Cardiac fibroblast (primary cell): ENCODE measurements at places on chromosomes 13 and 19.

- DNase-seq, result peak; percentile 75
Observed at GRCh38 chr19:35013041-35013819, 13.1 kb downstream of the GRAMD1A start.

DNA sequence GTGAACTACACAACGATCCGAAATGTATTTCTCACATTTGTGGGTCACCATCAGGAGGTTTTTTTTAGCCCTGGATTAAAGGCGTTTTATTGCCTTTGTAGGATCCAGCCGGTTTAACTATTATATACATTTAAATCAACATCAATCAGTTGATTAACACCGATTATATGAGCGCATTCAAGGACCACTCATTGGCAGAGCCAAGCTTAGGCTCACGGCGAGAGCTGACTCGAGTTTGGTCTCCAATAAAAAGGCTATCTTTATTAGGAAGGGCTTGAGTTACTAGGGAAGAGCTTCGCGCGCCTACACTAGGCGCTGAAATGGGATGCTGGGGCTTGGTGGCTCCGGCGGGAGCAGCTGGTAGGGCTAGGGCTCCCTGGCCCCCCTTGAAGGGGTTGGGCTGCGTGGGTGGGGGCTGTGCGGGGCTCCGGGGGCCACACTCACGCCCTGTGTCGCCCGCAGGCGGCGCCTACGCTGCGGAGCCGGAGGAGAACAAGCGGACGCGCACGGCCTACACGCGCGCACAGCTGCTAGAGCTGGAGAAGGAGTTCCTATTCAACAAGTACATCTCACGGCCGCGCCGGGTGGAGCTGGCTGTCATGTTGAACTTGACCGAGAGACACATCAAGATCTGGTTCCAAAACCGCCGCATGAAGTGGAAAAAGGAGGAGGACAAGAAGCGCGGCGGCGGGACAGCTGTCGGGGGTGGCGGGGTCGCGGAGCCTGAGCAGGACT is 4.2 kb downstream of the PDX1 start:
- no peak for DNase-seq

- no peak for DNase-seq
Observed at GRCh38 chr13:80309926-80310325, 31.0 kb downstream of the SPRY2 start.

GRCh38 chr19:42846597-42846996 is 32.9 kb downstream of the PSG1 start:
- peak; percentile 36 for DNase-seq

DNA sequence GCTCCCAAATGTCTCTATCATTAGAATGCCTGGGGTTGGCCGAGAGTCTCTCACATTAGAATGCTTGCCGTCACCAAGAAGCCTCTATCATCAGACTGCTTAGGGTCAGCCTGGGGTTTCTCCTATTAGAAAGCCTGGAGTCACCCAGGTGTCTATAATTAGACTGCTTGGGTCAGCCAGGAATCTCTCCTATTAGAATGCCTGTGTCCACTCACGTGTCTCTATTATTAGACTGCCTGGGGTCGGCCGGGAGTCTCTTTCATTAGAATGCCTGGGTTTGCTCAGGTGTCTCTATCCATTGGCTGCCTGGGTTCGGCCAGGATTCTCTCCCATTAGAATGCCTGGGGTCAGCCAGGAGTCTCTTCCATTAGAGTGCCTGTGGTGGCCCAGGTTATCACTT is 1453.1 kb downstream of the UQCRFS1 start:
- DNase-seq, result no peak

DNA sequence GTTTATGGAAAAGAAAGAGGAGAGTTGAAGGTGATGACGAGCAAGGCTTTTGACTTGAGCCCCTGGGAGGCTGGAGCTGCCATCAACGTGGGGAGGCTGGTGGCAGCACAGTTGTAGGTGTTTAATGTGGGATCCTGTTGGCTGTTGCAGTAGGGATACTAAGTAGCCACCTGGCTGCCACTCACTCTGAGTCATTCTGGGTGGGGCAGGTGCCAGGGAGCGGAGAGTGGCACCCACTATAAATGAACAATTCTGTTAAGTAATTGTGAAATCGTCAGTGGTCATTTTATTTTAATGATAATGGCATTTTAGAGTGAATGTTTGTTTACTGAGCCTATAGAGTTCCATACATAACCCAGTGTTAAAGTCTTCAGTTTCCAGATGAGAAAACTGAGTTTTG is 9.8 kb downstream of the ZNF317 start:
- no peak for DNase-seq

GRCh38 chr13:42064966-42065365 is 16.5 kb downstream of the DGKH start:
- DNase-seq, result no peak
